ENCODE measurements at places on chromosomes 4 and X.

DNA sequence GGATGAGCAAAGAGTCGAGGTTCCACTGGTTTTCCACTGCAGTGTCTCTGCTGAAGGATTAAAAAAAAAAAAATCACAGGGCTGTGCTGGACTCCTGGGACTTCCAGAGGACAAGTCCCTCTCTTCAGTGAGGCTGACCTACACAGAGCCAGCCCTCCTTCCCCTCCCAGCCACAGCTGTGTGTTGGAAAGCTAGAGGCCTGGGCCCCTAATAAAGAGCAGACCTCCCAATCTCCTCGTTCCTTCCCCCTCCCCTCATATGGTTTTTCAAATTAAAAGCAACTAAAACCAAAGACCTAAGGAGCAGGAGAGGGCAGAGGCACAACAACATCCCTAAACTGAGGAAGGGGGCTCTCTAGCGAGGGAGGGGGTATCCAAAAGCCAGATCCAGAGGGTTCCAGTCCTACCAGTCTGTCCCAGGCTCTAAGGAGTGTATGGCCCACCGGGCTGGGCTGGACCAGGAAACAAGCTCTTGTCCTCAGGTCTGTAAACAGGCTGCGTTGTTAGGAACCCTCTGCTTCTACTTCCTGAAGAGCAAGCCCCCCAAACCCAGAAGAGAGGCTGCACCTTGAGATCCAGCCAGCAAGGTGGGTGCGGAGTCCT, 4.0 kb upstream of the PDGFRA start:
- DNase-seq = peak; percentile 40

- DNase-seq = peak; percentile 89
These were observed 64.1 kb downstream of the ALPK1 start for GRCh38 chr4:112361181-112361791.

DNA sequence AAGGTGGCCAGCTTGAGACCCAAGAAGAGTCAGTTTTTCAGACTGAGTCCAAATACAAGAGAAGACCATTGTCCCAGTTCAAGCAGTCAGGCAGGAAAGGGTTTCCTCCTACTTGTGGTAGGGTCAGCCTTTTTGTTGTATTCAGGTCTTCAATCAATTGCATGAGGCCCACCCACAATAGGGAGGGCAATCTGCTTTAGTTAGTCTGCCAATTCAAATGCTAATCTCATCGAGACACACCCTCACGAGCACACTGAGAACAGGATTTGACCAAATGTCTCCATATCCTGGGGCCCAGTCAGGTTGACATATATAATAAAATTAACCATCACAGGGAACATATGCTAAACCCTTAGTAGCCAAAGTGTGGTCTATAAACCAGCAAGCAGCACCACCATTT, 75.3 kb upstream of the FRMPD3 start:
- DNase-seq = no peak

DNA sequence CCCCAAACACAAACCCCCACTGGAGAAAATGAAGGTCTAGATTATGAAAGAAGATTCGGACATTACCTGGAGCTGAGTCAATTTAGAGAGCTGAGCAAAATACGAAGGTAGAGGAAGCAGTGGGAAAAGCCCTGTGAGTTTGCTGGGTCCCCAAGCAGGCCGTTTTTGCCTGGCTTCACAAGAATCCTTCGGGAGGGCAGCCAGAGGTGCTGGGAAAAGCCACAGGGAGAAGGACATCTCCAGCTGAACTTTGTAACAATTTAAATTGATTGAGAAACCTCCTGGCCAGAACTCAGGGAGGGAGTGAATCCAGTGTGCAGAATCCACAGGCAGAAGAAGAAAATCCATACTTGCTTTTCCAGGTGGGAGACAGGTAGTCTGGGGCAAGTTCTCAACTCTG, 319.1 kb upstream of the CT83 start:
- DNase-seq = no peak

DNA sequence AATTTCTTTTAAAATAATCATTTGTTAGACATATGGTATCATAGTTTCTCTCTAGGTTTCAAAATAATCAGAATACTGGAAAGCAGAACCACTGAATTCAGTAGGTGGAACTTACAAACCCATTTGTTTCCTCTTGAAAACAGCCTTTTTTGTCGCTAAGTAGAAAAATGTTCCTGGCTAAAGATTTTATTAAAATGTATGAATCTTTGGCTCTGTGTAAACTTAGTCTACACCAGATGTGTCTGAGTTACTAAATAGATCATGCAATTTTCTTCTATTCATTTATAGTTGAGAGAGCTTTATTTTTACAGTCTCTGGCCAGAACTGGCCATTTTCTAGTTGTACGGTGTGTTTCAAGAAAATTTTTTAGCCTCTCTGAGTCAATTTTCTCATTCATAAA, 1.0 kb downstream of the CYSLTR1 start:
- no peak for DNase-seq

- no peak for DNase-seq
These were observed 17.7 kb downstream of the MID1 start for GRCh38 chrX:10602646-10603045.

DNA sequence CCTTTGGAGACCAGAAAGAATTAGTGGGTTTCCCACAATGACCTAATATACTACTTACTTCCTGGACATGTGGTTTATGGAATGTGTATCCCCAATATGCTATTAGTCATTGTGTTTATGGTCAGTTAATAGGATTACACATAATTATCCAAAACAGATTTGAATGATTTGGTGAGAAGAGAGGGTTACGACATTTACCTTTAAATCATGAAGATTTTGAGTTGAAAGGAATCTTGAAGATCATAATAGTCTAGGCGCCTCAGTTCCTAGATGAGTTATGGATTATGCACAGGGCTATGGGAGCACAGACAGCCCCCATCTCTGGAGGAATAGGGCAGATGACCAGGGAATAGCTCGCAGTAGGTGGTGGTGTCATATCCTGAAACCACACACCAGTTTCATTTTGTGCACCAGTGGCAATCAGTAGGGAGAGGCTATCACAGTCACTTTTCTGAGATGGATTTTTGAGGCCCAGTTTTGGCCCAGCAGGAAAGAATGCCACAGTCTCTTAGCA, 61.3 kb downstream of the SEPTIN11 start:
- no peak for DNase-seq

- DNase-seq = no peak
These were observed 65.3 kb upstream of the MYOZ2 start for GRCh38 chr4:119070301-119070700.

DNA sequence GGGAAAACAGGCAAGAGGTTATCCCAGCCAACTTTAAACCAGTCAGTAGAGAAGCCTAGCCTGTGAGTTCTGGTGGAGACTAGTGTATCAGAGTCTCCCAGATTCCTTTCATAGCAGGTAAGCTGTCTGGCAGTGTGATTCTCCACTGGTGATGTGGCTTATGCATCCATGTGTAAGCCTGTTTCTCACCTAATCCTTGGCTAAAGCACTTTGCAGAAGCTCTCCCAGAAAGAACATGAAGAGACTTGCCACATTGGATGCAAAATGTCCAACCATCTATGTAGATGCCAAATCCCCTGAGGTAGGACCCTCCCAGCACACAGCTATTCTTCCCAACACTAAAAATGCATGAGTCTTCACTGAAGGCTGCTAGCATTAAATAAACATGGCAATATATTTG, 111.7 kb downstream of the CHRNA9 start:
- peak; percentile 58 for DNase-seq

- no peak for DNase-seq
These were observed 27.0 kb upstream of the RAB28 start for GRCh38 chr4:13511101-13511500.

- DNase-seq = no peak
These were observed 591.2 kb downstream of the RPA4 start for GRCh38 chrX:97474933-97475332.

GRCh38 chrX:34238896-34239295, 106.8 kb upstream of the FAM47A start:
- no peak for DNase-seq
